ENCODE measurements at places on chromosomes 6 and 20.
A peak's percentile ranks its signal among the peaks of the same experiment; 100 is the strongest.

DNA sequence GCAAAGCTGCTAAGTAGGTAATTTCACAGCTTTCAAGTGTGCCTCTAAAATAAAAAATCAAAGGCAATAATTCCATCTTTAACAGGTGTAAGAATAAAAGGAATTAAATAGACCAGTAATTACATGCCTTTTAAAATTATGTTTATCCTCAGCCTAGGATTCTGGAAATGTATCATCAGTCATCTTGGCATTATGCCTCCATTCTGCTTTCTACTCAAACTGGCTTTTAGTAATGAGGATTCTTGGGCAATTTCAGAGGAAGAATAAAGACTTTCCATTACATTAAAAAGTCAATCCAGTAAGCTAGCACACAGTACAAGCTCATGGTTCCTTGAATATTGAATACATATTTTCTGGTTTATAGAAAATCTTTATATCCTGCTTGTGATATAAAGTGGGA is 44.7 kb downstream of the GSTA2 start:
- no peak for DNase-seq

GRCh38 chr20:3246682-3247081 is 7.7 kb upstream of the SLC4A11 start:
- DNase-seq = no peak

GRCh38 chr20:45111799-45112471 is 3.0 kb downstream of the WFDC5 start:
- DNase-seq = no peak

DNA sequence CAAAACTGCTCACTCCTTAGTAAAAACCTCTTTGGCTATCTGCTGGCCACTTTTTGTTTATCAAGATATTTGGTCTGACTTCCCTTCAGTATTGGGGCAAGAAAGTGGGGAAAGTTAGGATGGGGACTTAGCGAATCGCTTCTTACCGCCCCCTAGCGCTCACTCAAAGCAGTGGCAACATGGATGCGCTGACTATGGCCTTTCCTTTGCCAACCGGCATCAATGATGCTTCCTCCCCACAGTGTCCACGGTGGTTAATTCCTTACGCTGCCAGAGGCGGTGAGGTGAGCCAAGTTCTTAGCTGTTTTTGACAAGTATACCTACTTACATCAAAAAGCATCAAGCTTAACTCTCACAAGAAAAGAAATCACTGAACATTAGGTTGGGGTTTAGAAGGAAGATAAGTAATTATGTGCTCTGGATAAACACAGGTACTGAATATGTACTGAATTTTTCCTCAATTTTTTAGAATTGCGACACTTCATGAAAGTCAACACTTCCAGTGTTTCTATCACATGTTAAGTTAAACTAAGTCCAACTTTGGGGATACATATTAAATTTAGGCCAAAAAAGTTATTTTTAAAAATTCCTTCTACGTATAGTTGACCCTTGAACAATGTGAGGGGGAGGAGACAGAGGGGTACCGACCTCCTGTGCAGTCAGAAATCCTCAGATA is 86.7 kb downstream of the GMDS start:
- DNase-seq = peak; percentile 63

DNA sequence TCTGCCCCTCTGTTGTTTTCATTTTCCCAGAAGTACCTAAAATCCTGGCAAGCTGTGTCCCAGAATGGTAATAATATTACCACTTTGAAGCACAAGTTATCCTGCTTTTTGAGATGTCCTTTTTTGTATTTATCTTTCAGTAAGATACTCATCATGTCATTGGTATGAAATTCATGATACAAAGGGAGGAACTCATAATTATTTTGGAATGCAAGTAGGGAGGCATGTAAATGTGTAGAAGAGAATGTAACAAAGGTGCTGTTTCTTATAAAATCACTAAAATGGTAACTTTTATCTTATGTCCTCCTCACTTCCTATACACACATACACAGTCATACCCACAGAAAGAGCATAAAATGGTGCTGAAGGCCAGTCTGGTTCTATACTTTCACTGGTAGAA is 109.9 kb downstream of the CD2AP start:
- no peak for DNase-seq

Measured in endothelial cell (in vitro differentiated cells).